ENCODE measurements at places on chromosomes 3 and 15.
A peak's percentile ranks its signal among the peaks of the same experiment; 100 is the strongest.

DNA sequence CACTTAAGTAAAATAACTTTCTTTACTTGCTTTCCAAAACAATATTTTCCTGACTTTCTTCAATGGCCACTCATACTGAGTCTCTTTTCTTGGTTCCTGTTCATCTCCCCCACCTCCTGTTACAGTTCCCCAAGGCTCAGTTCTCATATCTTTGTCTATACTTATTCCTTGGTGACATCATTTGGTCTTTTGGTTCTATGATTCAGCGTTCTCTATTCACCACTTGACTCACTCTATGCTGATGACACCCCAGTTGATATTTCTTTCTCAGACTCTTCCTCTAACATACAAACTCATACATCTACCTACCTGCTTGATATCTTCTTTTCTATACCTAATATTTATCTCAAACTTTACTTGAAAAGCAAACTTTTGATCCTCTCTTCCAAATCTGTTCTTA is 85.0 kb upstream of the P3H2 start:
- peak; percentile 86 for DNase-seq

- DNase-seq = no peak
Measured at GRCh38 chr3:196772102-196772501, 32.4 kb downstream of the PAK2 start.

DNA sequence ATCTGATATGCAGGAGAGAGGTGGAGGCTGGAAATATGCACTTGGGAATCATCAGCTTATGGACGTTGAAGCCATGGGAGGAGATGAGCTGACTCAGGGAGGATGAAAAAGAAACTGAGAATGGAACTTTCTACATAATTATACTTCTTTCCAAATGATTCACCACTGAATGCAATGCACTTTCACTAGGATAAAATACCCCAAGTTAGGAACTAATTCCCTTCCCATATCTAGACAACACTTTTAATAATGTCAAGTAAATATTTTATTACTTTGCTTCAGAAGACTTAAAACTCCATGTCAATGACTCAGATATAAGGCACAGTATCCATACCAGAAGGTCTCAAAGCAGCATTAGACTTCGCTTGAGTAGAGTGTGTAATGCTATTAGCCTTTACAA is 24.2 kb downstream of the NPTN start:
- DNase-seq = peak; percentile 67

DNA sequence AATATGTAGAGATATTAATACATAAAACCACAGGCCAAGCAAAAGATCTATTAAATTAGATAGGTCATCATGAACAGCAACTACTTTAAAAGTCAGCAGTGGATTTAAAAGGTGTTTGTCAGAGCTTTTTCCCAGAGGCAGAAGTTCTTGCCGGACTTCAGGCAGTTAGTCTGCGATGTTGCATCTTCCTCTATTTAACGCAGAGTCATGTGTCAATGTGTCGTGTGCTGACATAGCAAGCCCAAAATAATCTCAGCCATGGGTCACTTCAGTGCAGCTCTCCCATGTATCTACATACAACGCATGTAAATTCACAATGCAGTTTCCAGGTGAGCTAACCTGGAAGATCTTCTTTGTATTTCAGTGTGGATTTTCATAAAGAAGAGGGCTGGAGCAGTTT is 8.0 kb upstream of the TMEM212 start:
- peak; percentile 84 for DNase-seq

DNA sequence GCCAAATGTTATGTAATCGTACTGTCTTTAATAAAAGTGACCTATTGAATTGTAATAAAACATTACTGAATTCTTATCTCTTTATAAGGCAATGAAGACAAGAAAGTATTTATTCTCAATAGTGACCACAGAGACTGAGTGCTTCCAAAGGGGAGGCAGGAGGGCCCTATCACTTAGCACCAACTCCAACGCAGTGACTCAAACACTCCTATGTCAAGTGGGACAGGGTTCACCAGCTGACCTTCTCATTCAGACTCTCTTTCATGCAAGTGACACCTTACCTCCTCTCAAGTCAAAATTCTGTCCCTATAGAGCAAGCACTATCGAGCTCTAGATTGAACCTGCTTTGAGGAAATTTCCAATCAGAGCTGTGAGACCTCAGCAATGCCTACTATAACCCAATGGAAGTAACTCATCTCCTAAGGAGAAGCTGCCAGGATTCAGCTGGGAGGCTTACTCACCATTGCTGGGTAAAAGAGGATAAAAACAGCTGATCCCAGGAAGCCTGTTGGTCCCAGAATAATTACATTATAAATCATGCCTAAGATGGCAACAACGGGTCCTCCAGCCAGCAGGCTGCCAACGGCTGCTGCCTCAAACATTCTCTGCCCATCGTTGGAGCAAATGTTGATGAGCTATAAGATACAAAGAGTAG is 35.6 kb downstream of the ABCC5 start:
- DNase-seq = no peak

GRCh38 chr3:17592956-17593355 is 149.5 kb downstream of the TBC1D5 start:
- DNase-seq = peak; percentile 66

DNA sequence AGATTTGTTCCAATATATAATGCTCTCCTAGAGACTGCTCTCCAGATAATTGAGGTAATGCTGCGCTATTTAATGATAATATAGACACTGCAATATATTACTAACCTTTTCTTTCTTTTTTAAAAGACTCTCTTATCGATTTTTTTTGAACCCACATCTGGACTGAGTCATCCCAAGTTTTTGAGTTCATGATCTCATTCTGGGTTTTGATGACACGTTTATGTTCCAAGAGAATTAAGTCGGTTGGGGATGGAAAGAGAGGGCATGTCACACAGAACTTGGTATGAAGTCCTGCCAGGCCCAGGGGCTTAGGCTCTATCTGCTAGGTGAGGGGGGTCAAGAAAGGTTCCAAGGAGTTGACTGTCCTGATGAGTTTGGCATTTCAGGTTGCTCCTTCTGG is 431.1 kb downstream of the MFSD1 start:
- DNase-seq = no peak

DNA sequence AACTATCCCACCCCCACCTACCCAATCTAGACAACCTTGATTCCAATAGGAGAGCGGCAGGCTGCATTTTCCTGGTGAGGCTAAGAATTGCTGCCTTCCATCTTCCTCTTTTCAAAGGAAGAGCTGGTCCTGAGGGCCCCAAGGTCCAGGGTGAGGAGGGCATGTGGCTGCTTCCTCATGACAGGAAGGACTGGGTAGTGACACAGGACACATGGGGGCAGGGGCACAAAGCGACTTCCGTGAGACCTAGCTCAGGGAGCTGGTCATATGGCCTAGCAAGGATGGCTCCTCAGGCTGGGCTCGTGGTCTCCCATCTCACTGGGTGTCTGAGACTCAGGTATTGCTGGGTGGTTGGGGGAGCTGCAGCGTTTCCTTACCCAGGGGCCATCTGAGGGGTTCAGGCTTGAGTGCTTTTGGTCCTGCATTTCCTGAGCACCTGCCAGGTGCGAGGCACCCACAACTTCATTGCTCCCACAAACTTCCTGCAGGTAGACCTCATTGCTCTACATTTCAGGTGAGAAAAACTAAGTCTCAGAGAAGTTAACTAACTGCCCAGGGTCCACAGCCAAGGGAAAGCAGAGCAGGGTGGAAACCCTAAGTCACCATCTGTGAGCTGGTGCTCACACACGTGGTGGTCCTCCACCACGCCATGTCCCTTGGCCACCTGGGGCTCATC is 160.0 kb upstream of the TLE3 start:
- peak; percentile 76 for DNase-seq

- no peak for DNase-seq
Measured at GRCh38 chr15:70793694-70794093, 30.3 kb upstream of the UACA start.

GRCh38 chr15:51736069-51736468 is 1.4 kb downstream of the LYSMD2 start:
- DNase-seq = peak; percentile 71

- no peak for DNase-seq
Measured at GRCh38 chr3:59438492-59438891, 388.7 kb upstream of the CFAP20DC start.

DNA sequence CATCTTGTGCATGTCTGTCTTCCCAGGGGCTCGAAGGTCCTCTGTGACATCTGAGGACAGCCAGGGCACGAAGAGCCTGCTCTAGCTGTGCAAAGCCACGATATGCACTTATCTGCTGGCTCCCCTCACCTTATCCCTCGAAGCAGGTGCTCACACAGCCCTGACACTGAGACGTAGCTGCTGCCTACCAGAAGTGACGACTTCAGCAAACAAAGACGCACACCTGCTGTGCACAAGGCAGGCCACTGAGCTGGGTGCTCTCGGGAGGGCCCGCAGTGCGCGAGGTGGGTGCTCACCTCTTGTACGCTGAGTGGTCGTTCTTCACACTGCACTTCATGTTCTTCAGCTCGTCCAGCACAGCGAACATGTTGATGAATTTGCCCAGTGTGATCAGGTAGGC is 37.3 kb downstream of the CYFIP1 start:
- DNase-seq = no peak

DNA sequence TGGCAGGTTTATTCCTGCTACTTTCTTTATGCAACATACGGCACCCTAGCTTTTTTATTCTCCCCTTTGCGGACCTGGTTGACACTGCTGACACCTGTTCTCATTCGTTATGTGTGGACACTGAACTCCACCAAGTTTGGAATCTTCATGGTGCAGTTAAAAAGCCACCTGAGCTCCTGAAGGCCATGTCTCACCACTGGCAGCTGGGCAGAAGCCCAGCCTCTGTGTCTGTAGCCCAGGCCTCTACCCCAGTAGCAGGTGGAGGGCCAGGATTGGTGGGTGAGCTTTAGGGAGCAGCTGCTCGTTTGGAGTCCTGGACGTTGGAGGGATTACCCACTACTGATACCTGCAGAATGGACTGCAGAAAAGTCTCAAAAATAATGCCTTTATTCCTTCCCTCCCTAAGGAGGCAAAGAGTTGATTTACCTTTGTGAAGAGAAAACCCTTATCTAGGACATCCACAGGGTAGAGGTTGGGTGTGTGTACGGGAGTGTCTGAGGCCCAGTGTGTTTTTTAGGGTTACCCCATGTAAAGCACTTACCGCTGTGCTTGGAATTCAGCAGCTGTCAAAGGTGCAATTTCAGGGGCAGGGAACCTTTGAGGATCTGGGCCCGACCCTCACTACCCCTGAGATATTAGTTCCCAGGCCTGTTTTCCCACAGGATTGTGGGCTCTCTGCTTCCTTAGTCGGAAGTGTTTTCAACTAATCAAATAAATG is 637 bp upstream of the CCNDBP1 start:
- DNase-seq = no peak

DNA sequence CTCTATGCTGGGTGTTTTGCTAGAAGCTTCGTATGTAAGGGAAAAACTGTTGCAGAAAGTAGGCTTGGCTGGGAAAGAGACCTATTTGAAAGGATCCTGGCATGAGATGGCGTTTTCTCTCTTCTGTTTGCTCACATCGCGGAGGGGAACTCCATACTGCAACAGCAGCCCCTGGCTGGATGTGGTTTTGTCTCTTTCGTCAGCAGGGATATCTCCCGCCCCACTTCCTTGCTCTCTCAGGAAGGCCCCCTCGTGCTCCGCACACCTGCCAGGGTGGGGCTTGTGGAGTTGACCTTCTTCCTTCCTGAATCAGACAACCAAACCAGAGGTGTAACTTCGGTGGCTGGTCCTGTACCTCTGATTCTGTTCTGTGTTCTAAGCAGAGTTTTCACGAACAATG is 26.4 kb upstream of the MYZAP start:
- DNase-seq = peak; percentile 43

DNA sequence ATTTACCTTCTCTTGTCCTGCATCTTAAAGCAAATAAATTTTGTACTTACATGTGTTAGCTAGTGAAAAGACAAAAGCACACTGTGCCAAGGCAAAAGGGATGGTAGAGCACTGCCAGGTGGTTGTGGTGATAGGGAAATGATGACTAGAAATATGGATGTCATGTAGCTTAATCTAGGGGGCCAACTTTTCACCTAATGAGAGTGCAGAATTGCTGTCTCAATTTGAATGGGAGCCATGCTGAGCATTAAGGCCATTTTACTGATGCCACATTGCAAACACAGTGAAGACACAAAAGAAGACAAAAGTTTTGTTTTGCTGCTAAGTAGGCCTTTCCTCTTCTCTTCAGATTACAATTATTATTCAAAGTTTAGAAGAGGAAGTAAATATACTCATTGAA is 274.7 kb downstream of the PDCD6IP start:
- DNase-seq = no peak

GRCh38 chr15:59410391-59410896 is 27.5 kb upstream of the FAM81A start:
- peak; percentile 49 for DNase-seq

- DNase-seq = no peak
Measured at GRCh38 chr15:43183270-43183669, 1.9 kb upstream of the CCNDBP1 start.

GRCh38 chr15:91950631-91951329 is 97.3 kb downstream of the SLCO3A1 start:
- DNase-seq = peak; percentile 72

DNA sequence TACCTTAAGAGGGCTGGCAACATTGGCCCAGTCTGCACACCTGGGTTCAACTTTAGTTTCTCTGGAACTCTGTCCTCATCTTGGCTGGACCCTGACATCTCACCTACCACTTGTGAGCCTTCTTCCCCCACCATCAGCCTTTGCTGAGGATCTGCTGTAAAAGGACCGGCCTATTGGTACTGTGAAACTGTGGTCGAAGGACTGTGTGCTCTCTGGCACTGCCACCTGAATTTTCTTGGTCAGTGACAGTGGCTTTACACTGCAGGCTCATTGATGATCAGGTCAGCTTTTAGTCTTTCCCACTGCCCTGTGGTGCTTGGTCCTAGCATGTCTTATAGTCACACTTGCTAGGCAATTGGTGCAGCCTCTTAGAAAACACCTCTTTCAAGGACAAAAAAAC is 86.9 kb downstream of the PEX5L start:
- no peak for DNase-seq

DNA sequence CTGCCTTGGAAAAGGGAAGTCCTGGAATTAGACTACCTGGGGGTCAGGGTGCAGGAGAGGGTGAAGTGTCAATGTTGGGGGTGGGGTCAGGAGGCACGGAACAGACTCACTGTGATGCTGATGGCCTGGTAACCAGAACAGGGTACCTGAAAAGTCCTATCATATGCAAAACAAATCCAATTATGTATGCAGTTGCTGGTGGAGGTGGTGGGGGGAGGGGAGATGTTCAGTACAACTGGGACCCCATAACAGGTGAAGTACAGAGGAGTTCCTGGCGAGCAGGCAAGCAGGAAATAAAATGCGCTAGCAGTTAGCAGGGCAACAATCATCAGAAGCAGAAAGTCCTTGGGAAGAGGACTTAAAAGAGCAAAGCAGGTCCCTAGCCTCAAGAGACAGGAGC is 4.2 kb upstream of the KATNBL1 start:
- DNase-seq = no peak

- peak; percentile 67 for DNase-seq
Measured at GRCh38 chr3:12479919-12480427, 4.3 kb upstream of the TSEN2 start.

- peak; percentile 71 for DNase-seq
Measured at GRCh38 chr3:105355408-105356061, 11.2 kb upstream of the ALCAM start.

GRCh38 chr3:124791142-124791541 is 60.9 kb downstream of the UMPS start:
- DNase-seq = peak; percentile 28
